Stimulated activated CD4-positive, alpha-beta T cell treated with anti-CD3 and anti-CD28 coated beads, Interleukin-4, amount 100 ng/mL, for 1 hour (primary cell): ENCODE measurements at places on chromosomes 11 and 22.

DNA sequence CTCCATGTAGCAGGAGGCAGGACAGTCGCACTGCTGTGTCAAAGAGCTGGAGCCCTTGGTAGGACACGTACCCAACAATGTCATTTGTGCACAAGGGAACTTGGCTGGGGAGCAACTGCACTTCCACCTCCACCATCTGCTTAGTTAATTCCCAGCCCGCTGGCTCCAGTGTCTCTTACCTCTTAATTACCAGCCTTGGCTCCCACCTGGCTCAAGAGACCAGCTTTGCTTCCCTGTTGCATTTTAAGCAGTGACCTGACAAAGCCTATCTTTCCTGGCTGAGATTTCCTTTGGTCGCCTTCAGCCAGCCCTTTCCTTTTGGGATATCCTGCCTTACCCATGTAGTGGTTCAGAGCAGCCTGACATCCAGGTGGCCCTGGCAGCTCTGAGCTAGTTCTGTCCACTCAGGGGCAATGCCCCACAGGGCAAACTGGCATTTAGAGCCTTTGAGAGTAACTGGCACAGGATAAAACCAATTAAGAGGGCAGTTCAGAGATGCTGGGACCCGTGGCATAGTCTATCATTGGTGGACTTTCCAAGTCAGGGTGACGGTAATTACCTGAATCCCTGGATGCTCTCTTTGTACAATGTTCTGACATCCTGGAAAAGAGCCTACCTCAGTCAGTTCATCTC lies 212.6 kb upstream of the SORL1-AS1 start:
- no peak for DNase-seq

DNA sequence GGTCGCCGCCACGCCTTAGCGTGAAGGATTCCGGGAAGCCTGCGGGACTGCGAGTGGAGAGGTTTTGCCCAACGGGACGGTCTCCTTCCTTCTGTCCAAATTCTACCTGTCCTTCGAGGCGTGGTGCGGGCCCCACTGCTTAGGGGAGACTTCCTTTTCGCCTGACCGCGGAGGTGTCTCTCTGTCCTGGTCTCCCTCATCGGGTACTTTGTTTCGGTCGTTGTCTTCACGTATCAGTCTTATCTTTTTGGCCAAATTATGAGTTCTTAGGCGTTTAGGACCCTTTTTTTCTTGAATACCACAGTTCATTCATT lies 388 bp downstream of the HINFP start:
- no peak for DNase-seq

GRCh38 chr11:6481924-6482275 lies 599 bp downstream of the TIMM10B start:
- peak; percentile 19 for DNase-seq

- DNase-seq: no peak
Observed at GRCh38 chr11:47257517-47258316, at the start of gene NR1H3. NR1H3 (plus strand) TSS chr11:47257996; CDS start chr11:47259217, 1,221 bp downstream.

DNA sequence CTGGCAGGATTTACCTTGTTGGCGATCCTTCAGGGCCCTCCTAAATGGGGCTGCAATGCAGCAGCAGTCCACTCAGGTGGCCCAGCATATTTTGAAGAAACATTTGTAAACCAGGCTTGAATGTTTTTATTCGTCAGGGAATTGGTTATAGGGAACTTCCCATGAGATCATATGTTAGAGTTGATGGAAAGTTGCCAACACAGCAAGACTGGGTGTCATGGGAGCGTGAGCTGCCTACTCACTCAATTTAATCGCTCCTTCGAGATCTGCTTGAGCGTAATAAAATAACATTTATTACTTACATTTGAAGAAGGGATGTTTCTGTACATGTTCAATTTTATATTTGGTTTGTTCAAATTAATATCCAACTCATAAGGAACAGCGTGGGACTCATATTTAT lies 19.4 kb downstream of the OR2AT4 start:
- DNase-seq: no peak

- no peak for DNase-seq
Observed at GRCh38 chr11:78504181-78504580, 70.5 kb downstream of the NARS2 start.

DNA sequence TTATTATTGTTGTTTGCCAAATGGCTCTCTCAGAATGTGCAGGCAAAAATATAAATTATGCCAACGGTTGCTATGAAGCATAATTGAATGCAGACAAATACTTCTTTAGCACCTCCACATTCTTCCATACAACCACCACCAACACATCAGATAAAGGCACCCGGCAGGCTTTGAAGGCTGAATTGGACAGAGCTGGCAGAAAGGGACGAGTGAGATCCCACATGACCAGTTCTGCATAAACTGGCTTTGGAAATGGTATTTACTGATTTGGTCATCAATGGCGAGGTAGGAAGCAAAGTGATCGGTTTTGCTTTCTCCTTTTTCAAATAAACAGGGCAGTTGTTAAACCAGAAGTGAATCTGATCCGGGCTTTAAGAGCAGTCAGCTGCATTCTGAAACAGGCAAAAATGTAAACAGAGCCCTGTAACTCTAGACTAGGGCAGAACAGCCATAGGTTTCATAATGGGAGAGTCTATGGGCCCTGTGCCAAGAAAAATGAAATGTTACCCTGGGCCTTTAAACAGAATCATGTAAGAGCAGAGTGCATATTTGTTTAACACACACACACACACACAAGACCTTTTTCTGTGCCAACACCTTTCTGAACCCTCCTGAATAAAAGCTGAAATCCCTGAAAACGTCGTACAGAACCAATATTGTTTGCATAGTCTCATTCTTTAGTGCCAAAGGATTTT lies 97.7 kb downstream of the MPPED2 start:
- DNase-seq: no peak

DNA sequence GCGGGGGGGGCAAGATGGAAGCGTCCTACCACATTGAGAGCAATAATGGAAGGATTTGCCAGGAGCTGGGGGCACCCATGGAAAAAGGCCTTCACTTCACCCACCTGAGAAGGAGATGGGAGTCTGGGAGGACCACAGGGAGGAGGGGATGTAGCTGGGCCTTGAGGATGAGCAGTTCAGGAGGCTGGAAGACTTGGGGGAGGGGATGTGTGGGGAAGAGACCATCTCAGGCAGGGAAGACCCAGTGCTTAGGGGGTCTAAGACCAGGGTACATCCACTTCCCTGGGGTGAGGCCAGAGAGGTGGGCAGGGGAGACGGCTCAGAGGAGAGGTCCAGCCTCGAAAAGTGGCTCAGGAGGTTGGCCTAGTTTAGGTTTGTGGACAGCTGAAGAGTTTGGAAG lies 71.3 kb upstream of the TCF20 start:
- no peak for DNase-seq

DNA sequence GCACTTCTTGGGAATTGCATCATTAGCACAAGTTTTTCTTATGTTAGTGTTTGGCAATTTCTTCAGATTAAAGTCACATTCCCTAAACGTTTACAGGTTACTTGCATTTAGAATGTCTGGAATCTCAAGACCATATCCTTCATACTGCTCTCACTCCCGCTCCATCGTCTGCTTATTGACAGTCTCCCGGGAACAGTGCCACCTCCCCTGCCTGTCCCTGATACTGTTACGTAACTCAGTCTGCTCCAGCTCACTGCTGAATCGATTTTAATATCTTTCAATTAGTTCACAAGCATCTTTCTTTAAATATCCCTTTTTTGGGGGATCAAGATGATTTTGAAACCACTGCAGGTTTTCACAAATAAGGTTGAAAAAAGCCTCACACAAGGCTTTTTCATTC lies 48.2 kb downstream of the GLYATL2 start:
- DNase-seq: no peak

DNA sequence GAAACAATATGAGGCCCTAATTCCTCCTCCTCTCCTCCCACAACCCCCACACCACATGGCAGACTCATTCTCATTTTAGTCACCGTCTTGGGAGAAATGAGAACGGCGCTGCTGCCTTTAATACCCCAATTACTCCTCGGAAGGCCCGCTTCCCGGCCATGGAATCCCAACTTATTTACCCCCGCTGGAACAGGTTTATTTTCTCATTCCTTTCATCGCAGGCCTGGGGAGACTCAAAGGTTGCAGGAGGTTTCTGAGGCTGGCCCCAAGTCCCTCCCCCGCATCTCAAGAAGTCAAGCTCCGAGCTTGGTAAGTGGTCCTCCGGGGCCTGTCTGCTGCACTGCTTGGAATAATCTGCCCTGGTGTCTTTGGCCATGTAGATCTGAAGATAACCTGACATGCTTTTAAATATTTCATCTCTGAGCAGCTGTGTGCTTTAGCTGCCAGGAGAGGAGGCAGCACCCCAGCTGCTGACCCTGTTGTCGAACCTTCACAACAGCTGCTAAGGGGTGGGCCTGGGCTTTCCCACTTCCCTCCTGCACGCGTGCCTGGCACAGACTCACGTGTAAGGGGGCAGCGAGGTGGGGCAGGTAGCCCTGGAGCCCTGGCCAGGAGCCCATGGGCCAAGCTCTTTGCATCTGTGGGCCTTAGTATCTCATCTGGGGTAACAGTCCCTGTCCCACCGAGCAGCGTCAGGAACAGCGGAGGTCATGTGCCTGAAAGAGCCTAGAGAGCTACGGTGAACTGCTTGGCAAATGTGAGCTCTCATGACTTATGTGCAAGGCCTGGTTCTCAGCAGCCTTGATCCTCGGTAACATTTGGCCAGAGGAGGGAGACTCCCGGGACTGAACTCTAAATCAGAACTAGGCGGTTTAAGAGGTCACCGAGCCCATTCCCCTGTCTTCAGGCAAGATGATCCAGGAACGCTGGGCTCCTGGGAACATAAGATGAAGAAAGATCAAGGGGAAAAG lies 164.6 kb downstream of the ST3GAL4 start:
- DNase-seq: no peak

DNA sequence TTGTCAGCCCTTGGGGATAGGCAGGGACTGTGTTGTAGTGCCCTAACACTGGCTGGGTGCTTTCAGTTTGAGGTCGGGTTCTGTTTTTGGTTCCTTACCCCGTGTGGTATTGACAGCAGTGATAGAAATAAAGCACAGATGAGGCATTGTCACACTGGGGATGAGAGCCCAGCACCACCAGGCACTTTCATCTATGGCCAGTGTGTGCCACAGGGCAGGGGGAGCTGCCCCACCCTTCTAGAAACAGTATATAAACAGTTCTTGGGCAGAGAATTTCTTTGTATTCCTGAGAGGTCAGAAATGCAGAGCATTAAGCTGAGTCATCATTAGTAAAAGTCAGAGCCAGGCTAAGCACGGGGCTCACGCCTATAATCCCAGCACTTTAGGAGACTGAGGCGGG lies 23.1 kb upstream of the CDC42EP2 start:
- DNase-seq: no peak

DNA sequence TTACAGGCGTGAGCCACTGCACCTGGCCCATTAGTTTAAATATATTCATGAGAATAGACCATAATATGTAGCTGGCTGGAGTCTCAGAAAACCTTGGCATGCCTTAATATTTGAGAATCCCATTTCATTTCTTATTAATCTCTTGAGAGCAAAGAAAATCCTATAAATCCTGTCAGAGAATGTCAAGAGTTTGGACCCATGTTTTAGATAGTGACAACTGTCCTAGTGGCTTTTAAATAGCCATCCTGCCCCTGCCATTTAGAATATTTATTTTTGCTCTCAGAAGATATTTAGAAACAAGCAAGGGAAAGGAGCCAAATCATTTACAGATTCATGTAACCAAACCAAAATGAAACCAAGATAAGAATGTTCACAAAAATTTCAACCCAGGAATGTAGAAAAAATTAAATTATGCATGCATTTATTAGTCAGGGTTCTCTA lies 107.2 kb downstream of the SWAP70 start:
- no peak for DNase-seq

DNA sequence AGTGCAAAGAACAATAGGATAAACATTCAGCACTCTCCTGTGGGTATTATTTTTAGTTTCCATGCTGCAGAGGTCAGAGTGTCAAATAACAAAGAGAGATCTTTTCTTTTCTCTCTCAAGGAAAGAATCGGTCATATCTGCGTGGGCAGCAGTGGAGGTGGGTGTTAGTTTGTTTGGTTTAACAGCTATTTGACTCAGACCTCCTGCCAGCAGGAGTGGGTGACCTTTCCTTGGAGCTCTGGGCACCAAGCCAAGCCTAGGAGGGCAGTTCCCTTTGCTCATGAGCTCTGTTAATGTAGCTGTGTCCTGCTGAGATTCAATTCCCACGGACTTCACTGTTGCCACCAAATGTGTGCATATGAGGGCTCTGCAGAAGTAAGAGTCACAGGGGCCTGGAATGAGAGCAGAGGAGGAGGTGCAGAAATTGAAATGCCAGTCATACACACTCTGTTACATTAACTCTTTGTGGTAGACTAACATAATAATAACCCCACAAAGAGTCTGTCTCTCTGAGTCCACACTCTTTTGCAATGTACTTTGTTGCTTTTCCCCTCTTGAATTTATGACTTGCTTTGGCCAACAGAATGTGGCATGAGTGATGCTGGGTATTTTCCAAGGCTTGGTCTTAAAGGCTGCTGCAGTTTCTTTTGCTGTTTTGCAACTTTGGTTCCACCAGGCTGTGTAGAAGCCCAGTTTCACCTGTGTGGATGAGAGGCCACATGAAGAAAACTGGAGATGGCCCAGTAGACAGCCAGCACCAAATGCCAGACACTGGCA lies 76.0 kb upstream of the GRK3 start:
- peak; percentile 10 for DNase-seq

DNA sequence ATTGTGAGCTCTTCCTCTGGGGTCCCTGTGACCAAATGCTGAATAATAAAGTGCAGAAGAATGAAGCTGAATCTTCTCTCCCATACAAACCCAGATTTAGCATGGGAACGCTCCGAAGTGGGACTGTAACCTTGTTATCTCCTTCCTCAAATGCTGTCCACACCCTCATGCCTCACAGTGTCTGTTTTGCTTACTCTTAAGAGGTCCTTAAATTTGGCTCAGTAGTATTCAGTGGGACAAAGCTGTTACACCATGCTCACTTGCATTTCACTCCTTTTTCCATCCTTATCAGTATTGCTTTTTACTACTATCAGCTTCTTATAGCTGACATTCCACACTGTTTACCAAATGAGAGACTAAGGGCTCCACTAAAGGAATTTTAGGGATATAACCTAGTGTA lies 13.8 kb upstream of the AMOTL1 start:
- DNase-seq: no peak

DNA sequence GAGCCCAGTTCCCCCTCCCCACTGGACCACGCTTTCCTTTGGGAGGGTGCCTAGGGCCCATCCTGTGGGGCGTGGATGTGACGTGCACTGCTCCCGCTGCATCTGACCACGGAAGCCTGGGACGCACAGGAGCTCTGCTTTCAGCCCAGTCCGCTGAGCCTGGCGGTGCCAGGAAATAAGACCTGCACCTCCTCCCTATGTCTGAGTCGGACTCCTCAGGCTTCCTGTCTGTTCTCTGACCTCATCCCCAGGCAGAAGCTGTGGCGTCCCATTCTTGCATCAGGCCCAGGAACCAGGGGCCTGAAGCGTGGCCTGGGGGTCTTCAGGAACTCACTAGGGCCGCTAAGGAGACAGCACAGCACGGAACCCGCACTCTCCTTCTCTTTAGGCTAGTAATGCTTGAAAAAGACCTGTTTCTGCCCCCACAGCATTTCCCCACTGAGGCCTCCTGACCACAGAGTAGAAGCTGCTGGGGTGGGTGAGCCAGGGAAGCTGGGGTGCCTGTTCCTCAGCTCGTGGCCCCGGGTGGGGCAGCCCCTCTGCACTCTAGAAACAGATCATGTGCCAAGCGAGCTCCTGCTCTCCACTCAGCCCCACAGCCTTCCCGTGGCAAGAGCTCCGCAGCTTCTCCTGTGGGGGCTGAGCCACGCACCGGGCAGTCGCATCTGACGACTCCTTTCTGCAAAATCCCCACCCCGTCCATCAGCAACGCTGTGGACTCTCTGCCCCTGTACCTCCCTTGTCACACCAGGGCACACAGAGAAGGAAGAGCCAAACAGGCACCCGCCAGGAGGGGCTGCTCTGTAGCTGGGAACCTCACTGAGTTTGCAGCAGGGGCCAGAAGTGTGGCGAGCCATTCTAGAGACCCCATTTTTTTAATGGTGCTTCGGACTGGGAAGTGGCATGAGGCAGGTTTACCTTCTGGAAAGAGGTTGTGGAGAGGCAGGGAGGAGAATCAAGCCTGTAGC lies 22.6 kb downstream of the MOV10L1 start:
- no peak for DNase-seq
